Bronchial epithelial cell (primary cell): ENCODE measurements at places on chromosomes 11 and 22. TPM values are rescaled to one million over a fixed set of nuclear protein-coding genes. Genes with fewer than 3 reads are reported as not detected.

DNA sequence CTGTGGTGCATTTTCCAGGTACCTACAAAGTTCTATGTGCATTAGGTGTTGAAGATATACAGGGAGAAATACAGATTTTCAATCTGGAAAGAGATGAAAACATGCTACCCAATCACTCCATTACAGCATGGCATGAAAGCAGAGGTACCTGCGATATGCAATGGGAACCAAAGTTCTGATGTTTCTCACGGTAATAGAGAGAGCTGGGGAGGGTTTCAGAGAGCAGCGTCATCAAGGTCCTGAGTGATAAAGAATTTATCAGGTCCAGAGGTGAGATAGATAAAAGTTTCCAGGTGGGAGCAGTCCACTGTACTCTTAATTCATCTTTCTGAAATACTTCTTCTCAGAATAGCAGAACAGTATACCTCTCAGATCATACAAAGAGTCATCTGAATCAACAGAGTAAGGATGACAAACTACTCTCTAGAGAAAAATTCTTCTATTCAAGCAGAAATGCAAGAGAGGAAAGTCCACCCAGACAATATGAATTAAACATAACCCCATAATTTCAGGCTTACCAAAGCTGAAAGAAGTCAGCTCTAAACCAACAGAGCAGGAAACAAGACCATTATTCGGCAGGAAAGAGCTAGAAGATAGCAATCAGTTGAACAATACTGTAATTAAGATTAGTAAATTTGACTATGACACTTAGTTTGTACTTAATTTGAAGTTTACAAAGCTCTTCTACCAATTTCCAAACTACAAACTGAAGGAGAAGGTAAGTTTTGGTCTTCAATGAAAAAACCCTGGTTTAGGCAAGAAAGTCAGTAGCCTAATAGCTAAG is 12.8 kb downstream of the CTSC start:
- DNase-seq: no peak

DNA sequence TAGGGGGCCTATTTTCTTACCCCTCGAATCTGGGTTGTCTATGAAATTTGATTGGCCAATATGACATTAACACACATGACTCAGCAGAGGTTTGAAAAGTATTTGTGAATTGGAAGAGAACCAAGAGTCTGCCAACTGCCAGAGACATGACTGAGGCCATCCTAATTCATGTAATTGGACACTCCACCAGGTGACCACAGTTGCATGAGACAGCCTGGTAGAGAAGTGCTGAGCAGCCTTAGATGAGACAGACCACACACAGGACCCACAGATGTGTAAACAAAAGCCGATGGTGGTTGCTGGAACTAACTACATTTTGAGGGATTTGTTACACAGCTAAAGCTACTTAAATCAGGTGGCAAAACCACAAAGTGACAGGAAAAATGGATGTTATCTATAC is 855 bp upstream of the MS4A5 start:
- DNase-seq: peak; percentile 33

GRCh38 chr11:117395476-117395875 is 67.8 kb downstream of the CEP164 start:
- DNase-seq: no peak

DNA sequence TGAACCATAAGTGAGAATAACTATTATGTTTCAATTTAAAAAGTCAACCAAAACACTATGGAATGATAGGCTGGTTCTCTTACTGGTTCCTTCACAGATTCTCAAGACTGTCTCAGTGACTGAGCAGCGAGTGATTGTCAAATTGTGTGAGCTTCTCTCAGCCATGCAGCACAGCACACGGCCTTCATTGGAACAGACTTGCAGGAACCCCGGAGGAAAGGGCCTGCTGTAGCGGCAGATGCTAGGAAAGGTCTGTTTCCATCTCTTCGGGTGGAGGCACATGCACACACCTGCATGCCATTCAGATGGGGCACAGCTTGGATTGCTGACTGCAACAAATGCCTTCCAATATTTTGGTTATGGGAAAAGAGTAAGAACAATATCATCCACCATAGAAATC is 741.8 kb downstream of the OPCML start:
- DNase-seq: no peak

GRCh38 chr11:47234669-47235100 is 13.9 kb downstream of the ACP2 start:
- no peak for DNase-seq

GRCh38 chr11:61174273-61174672 is 13.0 kb upstream of the VPS37C start:
- DNase-seq: no peak

GRCh38 chr11:70489276-70489675 is 90.9 kb downstream of the CTTN start:
- DNase-seq: no peak

DNA sequence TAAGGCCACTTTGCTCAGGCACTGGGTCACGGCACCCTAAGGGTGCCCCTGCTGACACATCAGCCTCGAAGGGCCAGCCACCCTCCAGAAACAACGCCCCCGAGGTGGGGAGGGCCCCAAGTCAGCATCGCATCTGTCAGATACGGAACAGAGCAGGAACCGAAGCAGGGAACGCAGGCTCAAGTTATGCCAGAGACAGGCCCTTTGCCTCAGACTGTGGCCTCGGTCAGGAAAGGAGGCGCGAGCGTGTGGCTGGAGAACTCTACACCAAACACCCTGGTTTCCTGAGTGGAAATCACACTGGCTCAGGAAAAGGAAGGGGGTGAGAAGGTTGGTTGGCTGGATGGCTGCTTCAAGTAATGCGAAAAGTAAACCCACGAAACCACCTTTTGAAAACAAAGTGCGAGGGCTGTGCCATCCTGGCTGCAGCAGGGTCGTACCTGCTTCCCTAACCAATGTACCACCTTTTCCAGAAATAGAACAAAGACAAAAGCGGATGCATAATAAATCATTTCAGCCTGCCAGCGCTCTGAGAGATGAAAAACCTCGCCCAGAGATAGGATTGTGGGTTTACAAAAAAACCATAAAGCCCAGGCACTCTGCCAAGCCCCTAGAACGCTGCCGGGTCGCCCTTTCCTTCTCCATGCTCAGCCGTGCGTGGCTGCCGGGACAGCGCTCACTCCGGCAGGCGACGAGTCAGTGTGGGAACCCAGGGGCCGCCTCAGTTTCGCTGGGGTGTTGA is 38.6 kb downstream of the TRMU start:
- no peak for DNase-seq

- DNase-seq: no peak
These were observed 24.0 kb downstream of the PAX6 start for GRCh38 chr11:31786996-31787685.

Gene TRIM48
- not detected in 2 replicates for total RNA-seq

Gene UCP3
- total RNA-seq: under 0.01 and 0.26 TPM in 2 replicates

Gene TMPRSS4
- total RNA-seq: 42.4 and 202 TPM in 2 replicates
